ENCODE measurements at places on chromosomes 1 and 21. TPM values are rescaled to one million over a fixed set of nuclear protein-coding genes. Genes with fewer than 3 reads are reported as not detected.

The L1TD1 gene
- total RNA-seq = 5.3 TPM

The XCL2 gene
- total RNA-seq = not detected

The FMOD gene
- total RNA-seq = 86.0 TPM

The S100A12 gene
- total RNA-seq = not detected

The TFB2M gene
- total RNA-seq = 12.1 TPM

The SLC35F3 gene
- 0.25 TPM for total RNA-seq

The MECR gene
- total RNA-seq = 40.0 TPM

The RIPPLY3 gene
- total RNA-seq = 0.54 TPM
